ENCODE measurements at places on chromosomes 2 and 18.

DNA sequence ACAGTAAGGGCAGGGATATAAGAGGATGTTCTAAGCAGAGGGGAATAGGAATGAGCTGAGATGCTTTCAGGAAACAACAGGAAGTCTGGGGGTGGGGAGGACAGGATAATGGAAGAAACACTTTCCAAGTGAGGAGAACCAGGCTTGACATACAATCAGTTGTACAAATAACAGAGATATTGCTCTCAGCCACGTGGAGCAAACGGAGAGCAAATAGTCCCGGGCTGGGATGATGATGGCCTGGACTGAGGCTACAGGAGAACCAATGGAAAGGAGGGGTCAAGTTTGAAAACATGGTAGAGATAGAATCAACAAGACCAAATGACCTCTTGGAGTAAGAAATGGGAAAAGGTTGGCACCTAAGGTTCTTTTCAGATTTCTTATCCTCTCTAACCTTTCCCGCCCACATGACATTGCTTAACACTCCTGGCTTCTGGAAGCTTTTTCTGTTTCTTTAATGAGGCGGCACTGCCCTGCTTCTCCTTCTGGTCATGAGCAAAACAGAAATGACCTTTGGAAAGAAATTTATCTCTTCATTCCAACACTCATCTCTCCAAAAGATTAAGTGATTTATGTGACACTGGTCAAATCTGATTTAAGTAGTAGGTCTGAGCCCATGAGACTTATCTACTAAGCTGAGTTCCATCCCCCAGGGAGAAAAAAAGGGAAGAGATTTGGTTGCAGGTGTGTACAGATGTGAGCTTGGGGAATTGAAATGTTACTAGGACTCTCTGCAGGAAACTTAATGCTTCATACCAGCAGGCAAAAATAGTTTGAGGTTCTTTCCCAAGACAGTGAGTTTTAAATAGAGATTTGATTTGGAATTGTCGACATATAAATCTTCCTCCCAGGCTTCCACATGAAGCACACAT, 442.9 kb upstream of the HNRNPA3 start:
- DNase-seq = no peak

- DNase-seq = no peak
Observed at GRCh38 chr2:120435671-120436459, 89.9 kb downstream of the INHBB start.

DNA sequence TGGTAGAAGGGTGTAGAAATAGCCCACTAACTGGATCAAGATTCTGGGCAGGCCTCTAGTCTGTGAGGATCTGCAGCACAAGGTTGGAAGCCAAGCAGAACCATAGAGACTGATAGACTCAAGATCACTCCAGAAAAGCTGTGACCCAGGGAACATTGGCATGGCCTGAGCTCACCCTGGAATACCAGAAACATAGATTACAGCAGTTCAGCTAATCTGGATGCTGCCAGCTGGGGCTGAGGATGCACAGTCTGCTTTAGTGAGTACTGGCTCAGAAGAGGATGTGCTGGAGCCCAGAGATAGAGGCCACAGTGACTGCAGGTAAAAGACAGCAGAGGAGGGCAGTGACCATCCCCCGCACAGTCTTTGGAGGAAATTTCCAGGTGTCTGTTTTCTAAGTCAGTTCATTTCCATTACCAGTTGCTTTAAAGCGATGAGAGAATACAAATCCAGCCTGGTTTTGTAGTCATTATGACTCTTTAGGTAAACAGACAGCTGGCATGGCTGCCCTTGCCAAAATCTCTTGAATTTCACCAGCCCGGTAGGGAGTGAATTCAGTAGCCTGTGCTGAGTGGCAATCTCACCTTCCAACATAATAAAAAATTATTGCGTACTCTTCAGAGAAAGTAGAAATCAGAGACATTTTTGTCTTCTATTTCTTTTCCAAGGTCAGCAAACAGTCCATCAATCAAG, 119.2 kb downstream of the ANTXR1 start:
- DNase-seq = no peak

DNA sequence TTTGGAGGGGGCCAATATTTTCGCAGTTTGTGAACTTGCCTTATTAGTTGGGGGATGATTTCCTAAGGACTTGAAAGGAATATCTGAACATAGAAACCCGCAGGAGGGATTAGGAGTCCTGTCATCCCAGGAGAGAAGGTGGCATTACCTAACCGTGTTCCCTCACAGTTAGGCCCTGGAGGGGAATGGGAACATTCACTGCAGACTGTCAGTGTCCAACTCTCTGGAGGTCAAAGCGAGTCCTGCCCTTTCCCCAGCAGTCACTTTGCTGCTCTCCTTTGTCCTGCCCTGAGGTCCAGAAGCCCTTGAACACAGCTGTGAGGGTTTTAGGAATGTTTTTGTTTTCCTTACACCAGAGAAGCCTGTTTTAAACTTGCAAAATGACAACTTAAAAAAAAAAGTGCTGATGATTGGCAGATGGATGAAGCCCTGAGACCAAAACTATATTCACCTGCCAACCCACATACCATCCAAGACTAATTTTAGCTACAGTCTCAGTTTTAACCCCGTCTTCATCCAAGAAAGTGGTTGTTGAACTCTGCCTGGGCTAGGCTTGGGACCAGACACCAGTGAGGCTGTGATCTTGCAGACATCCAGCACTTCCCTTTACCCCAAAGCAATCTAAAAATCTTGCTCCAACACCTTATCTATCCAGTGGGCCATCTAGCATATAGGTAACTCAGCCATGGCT, 90.5 kb upstream of the MEX3C start:
- DNase-seq = no peak

- no peak for DNase-seq
Observed at GRCh38 chr2:25490217-25490616, 148.5 kb upstream of the DNMT3A start.

GRCh38 chr2:45765728-45766254, 114.3 kb downstream of the PRKCE start:
- no peak for DNase-seq

DNA sequence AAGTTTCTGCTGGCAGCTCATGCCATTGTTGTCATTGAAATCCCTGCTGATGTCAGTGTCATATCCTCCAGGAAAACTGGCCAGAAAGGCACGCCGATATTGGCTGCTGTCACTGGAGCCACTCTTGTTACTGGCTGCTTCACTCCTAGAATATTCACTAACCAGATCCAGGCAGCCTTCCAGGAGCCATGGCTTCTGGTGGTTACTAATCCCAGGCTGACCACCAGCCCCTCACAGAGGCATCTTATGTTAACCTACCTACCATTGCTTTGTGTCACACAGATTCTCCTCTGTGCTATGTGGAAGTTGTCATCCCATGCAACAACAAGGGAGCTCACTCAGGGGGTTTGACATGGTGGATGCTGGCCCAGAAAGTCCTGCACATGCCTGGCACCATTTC, 27.0 kb upstream of the MTX2 start:
- DNase-seq = no peak

DNA sequence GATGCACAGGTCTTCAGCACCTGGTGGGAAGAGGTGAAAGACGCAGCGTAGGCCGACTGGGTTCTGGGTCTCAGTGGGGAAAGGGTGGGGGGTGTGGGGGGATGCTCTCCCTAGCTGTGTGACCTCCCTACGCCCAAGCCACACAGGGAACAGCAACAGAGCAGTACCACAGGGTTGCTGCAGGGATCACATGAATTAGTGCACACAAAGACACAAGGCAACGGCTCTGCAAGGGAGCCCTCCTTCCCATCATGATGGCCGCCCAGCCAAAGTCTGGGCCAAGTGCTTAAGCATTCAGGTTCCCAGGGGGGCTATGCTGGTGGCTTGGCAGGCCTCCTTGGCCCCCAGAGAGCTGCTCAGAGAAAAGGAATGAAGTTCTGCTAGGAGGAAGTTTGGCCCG, 28.2 kb upstream of the GBX2 start:
- no peak for DNase-seq

GRCh38 chr18:70368903-70369302, 80.1 kb downstream of the SOCS6 start:
- no peak for DNase-seq

DNA sequence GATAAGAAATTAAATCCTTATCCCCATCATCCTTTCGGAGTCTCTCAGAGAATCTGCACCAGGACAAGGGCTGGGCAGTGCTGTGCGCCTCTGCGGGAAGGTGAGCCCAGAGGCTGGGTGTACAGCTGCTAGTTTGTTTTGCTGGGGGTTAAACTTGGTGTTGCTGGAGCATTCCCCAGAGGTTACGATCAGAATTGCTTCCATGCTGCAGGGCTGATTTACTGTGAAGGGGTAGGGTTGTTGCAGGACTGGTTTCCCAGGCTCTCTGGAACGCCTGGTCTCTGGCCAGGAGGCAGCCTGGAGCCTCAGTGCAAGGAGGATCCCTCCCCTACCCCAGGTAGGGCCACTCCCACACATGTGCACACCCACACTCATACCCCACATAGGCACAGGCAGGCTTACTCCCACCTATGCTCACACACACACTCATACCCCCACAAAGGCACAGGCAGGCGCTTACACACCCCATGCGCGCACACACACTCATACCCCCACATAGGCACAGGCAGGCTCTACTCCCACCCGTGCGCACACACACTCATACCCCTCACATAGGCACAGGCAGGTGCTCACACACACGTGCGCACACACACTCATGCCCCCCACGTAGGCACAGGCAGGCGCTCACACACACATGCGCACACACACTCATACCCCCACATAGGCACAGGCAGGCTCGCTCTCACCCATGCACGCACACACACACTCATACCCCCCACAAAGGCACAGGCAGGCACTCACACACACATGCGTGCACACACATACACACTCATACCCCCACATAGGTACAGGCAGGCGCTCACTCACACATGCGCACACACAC, 11.3 kb downstream of the CNNM4 start:
- DNase-seq = no peak

GRCh38 chr2:79292958-79293315, 133.4 kb upstream of the REG3A start:
- no peak for DNase-seq

- DNase-seq = no peak
Observed at GRCh38 chr18:44750774-44751173, 70.1 kb downstream of the SETBP1 start.

DNA sequence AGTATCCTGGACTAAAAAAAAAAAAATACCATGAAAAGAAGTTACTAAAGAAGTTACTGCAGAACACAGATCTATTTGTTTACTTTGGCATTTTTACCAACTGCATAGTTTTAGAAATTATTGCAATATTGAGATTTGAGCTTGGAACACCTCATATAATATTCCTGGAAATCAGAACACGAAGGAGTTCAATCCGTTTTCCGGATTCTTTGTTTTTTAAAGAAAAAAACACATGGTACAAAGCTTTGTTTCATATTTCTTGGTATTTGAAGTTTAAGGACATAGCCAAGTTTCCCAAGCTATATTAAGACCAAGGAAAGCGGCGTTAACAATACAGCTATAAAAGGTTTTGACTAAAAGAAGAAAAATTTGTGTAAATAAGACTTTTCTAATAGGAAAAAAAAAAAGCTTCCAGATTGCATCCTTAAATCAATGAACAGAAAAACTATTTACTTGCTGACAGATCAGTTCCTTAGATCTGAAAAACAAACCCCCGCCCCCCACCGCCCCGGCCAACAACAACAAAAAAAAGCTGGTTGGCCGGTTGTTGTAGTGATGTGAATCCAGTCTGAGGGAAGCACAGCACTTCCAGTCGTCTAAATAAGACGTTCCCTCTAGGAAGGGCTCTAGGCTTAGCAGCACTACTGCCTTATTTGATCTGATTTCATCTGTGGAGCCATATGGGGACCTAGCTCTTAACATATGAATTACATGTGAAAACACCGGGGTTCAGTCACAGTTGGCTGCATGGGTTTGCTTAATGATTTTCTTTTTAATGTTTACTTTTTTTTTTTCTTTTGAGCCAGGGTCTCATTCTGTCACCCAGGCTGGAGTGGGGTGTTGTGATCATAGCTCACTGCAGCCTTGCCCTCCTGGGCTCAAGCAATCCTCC, 2.5 kb upstream of the RHOB start:
- no peak for DNase-seq

- DNase-seq = no peak
Observed at GRCh38 chr2:127314193-127314988, 20.4 kb upstream of the ERCC3 start.

DNA sequence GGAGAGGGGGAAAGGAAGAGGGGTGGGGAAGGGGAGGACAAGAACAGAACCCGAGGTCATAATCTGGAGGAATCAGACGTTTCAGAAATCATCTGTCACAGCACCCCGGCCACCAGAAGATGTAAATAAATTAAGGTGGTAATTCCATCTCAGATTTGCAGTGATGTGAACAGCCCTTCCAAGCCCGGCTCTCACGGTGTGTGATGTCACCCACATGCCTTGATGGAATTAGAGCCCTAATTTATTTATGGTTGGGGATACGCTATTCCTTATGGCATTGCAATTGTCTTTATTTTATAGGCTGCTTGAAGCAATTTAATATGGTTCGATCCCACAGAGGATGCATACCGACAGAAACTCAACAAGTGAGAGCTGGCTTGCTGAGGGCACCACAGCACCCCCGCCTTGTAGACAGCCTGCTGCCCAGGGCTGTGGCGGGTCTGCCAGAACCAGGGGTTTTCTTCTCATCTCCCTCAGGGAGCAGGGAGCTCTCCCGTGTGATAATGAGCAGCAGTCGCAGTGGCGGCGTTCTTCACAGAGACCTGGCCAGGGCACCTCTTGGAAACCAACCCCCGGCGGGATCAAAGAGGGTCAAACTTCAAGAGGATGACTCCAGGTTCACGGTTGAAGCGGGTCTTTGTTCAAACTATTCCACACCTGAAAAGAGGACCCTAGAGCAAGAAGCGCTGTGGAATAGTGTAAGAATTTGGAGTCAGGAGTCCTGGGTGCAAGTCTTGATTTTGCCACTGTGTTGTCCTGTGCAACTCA, 40.5 kb upstream of the SIX2 start:
- no peak for DNase-seq

- no peak for DNase-seq
Observed at GRCh38 chr2:185857691-185858090, 119.1 kb downstream of the FSIP2 start.

- no peak for DNase-seq
Observed at GRCh38 chr2:188132385-188132784, 159.3 kb upstream of the GULP1 start.

DNA sequence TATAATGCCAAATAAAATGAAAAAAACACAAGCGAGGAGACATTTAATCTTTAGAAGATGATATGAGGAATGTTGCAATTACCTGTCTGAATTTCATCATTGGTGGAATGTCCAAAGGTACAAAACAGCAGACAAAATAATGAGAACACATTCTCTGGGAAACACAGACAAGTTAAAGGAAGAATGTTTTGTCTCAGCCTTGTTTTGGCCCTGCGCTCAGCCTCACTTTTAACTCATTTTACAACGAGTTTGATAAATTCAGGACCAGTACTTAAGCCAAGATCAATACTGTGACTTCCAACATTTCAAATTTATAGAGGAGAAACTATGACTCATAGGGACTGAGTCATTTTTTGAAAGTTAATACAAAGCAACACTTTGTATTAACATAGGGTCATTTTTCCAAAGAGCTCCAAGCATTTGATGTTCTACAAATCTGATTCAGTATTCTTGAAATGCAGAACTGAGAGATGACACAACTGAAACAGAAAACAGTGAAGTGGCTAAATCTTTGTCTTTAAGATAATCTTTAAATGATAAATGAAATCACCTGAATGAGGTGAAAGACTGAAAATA, 833.2 kb upstream of the CHAC2 start:
- no peak for DNase-seq

- no peak for DNase-seq
Observed at GRCh38 chr2:54599914-54600313, 123.5 kb upstream of the EML6 start.

GRCh38 chr2:119106301-119106897, 52.2 kb downstream of the C1QL2 start:
- DNase-seq = no peak

- DNase-seq = no peak
Observed at GRCh38 chr2:136957044-136957443, 191.7 kb downstream of the THSD7B start.
